ENCODE measurements at places on chromosomes 5 and 9. TPM values are rescaled to one million over a fixed set of nuclear protein-coding genes. Genes with fewer than 3 reads are reported as not detected.

Gene SOHLH1
- not detected for total RNA-seq

Gene SLC45A2
- 0.75 TPM for total RNA-seq

GRCh38 chr5:97096191-97096590 lies 46.2 kb downstream of the LIX1 start:
- DNase-seq: no peak

DNA sequence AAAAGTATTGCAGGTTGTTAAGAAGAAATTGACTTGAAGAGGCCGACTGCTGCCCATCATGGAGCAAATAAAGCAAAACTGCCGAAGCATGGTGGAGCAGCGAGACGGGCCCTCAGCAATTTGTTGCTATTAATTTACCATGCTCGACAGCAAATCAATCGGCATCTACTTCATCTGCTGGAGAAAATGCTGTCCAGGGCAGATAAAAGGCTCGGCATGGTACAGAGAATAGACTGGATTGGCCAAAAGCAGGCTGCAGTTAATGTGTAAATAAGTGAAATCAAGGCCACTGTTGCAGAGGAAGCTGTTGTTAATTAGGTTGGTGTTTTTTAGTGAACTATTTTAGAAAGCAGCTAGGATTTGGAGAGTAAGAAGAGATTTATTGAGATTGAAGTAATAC lies 8.3 kb downstream of the TLE4 start:
- DNase-seq: no peak

- DNase-seq: no peak
These were observed 36.5 kb downstream of the HABP4 start for GRCh38 chr9:96486386-96487028.

- no peak for DNase-seq
These were observed 362.6 kb downstream of the DNAH5 start for GRCh38 chr5:13581914-13582313.
